ENCODE measurements at places on chromosomes 6 and 20. TPM values are rescaled to one million over a fixed set of nuclear protein-coding genes. Genes with fewer than 3 reads are reported as not detected.

NHSL1 gene
- total RNA-seq: 56.6 TPM

ZFP57 gene
- total RNA-seq: not detected

SPO11 gene
- total RNA-seq: not detected

RAET1L gene
- not detected for total RNA-seq

CENPW gene
- total RNA-seq: 0.65 TPM

MOXD1 gene
- total RNA-seq: 3.1 TPM

TGM6 gene
- total RNA-seq: not detected

MEI4 gene
- total RNA-seq: 0.65 TPM

SLC26A8 gene
- total RNA-seq: not detected

Data from Right ventricle myocardium inferior (tissue), 1 donor.